ENCODE measurements at places on chromosomes 4 and X. TPM values are rescaled to one million over a fixed set of nuclear protein-coding genes. Genes with fewer than 3 reads are reported as not detected.

Gene KANTR
- 1.4 TPM for total RNA-seq

Gene RAB39B
- total RNA-seq = 0.73 TPM

Gene HHIP
- 0.47 TPM for total RNA-seq

Gene MGARP
- total RNA-seq = 0.67 TPM

Gene DUSP21
- total RNA-seq = not detected

Gene RHOH
- total RNA-seq = 0.57 TPM
